ENCODE measurements at places on chromosomes 12 and 14. TPM values are rescaled to one million over a fixed set of nuclear protein-coding genes. Genes with fewer than 3 reads are reported as not detected.

BIN2 gene
- not detected for total RNA-seq

SELPLG gene
- 0.11 TPM for total RNA-seq

MGP gene
- 193 TPM for total RNA-seq

POTEG gene
- not detected for total RNA-seq

ASPG gene
- total RNA-seq: not detected

NR1H4 gene
- not detected for total RNA-seq

SPATS2 gene
- 12.1 TPM for total RNA-seq

SMOC1 gene
- 1.8 TPM for total RNA-seq

C2CD5 gene
- total RNA-seq: 13.7 TPM
